ENCODE measurements at places on chromosomes 5 and 9.

DNA sequence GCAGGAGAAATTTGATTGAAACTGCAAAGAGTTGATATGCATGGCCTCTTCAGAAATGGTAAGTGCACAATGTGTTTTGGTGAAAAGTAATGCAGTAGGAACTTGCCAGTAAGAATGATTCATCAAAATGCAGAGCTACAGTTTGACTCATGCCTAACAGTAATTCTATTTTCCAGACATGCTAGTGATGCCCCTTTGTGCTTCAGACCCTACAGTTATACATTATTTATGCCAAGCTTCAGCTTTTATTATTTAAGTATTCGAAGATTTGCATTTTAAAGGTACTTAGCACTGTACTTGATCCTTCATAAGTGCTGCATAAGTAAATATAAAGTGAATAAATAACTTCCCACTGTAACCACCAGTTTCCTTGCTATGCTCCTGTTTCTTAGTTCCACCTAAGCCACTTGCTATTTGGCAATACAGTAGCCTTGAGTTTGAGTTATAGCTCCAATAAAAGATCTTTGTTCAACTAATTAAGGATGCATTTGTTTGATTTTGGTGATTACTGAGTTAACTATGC lies 3.6 kb upstream of the SPATA31E1 start:
- peak; percentile 72 for DNase-seq

DNA sequence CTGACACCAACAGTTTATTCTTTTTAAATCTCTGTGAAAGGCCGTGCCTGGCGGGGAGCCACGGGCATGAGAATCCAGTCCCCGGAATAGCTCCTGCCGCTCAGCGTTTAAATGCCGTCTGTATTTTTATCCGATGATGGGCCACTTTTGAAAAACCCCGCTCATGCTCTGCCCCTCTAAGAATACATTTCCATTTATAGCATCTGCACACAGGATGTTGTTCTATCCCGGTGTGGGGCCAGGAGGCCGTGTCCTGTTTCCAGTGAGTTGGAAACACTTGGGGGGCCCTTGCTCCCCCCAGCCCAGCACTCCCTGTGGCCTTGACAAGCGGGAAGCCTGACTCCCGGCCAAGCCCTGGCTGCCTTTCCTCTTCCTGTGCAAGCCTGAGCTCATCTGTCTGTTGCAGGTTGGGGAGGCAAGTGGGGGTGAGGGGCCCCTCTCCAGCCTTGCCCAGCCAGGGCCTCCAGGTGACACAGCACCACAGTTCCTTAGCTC lies 39.0 kb downstream of the ERGIC1 start:
- DNase-seq: no peak

GRCh38 chr5:620152-620551 lies 8.0 kb downstream of the CEP72 start:
- no peak for DNase-seq

- DNase-seq: peak; percentile 93
Observed at GRCh38 chr5:128436749-128437188, 101.3 kb downstream of the FBN2 start.

DNA sequence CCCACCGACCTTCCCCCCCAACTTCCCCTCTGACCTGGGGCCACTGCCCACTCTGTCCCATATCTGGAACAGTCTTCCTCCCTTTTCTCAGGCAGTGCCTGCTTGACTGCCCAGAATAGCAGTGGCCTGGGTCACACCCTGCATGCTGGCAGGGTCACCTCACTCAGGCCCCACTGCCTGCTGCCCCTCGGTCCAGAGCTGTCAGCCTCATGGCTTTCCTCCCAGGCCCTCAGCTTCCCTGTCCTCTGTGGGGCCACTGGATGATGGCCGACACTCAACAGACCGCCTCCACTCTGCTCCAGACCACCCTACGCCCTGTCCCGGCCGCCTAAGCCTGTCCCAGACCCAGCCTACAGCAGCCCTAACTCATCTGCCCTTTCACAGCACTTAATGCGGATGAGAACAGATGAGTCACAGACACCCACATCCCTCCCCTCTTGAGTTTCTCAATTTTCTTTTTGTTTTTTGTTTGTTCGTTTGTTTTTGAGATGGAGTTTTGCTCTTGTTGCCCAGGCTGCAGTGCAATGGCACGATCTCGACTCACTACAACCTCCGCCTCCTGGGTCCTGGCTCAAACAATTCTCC lies 5.9 kb downstream of the PNPLA7 start:
- no peak for DNase-seq

DNA sequence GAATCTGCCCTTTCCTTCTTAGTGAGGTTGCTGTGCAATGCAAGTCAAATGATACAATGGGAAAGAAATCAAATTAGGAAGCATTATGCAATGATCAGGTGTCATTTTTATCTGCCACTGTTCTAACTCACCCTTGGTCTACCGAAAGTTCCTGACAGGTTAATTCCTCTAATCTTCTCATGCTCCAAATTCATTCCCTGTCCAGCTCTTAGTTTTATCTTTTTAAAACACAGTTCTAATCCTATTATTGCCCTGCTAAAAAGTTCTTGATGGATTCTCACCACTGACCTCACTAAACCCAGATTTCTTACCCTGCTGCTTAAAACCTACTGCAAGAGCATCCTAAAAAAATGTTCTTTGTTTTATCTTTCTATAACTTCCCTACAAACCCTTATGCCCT lies 1000.9 kb downstream of the CDH18 start:
- no peak for DNase-seq

DNA sequence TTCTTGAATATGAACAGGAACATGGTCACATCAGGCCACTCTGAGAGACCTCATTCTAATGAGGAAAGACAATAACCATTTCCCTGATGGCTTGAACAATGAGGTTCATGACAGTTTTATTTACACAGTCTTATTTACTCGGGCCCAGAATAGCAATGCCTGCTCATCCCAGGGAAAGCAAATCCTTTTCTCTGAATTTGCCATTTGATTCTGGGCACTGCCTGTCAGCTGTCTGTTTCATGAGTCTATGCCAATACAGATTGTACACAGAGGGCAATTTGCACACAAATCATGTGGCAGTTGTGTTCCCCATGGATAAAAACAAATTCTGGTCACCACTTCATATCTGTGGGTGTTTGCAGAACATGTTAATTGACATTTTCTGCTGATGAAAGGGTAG lies 492.5 kb downstream of the ACTL7B start:
- no peak for DNase-seq

- DNase-seq: no peak
Observed at GRCh38 chr9:6708732-6709131, 49.0 kb upstream of the KDM4C start.

DNA sequence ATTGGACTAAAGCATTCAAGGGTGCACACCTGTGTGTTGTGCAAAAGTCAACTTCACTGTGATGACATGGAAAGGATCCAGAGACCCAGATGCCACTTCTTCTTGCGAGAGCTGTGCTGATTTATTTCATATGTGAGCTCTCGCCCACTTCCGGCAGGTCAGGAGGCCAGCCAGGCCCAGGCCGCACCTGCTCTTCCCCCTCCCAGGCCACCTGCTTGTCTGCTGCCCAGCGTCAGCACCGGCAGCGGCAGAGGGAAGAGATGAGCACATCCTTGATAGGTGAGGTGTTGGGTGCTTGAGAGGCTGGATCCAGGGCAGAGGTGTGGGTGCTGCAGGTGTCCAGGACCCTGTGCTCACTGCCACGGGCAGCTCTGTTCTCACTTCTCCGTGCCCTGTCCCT lies 242.9 kb downstream of the FANCC start:
- DNase-seq: no peak

- DNase-seq: no peak
Observed at GRCh38 chr5:86175224-86175623, 442.5 kb upstream of the COX7C start.

DNA sequence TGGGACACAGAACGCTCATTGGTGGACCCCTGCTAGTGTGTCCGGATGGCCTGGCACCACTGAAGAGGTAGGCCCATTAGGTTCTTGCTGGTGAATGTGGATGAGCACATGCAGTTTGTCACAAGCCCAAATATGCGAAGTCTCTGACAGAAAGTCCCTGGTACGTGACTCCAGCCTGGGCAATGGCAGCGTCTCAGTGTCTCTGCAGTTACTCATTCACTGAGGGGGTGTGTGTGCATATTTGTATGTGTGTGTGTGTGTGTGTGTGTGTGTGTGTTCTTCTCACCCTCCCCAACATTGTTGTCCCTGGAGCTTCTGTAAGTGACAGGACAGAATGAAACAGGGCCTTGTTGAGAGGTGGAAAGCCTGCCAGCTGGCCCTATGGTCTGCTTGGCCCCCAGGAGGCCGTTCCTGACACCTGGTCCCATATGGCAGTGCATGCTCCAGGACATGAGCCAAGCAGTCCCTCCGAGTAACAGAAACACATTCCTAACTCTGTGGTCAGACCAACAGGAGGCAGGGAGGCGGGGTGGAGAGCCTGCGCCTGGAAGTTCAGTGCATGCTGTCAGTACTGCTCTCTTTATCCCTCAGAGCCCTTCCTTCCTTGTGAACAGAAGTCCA lies 169.9 kb downstream of the SLC28A3 start:
- peak; percentile 97 for DNase-seq

- DNase-seq: no peak
Observed at GRCh38 chr5:152181461-152181860, 223.6 kb downstream of the NMUR2 start.

DNA sequence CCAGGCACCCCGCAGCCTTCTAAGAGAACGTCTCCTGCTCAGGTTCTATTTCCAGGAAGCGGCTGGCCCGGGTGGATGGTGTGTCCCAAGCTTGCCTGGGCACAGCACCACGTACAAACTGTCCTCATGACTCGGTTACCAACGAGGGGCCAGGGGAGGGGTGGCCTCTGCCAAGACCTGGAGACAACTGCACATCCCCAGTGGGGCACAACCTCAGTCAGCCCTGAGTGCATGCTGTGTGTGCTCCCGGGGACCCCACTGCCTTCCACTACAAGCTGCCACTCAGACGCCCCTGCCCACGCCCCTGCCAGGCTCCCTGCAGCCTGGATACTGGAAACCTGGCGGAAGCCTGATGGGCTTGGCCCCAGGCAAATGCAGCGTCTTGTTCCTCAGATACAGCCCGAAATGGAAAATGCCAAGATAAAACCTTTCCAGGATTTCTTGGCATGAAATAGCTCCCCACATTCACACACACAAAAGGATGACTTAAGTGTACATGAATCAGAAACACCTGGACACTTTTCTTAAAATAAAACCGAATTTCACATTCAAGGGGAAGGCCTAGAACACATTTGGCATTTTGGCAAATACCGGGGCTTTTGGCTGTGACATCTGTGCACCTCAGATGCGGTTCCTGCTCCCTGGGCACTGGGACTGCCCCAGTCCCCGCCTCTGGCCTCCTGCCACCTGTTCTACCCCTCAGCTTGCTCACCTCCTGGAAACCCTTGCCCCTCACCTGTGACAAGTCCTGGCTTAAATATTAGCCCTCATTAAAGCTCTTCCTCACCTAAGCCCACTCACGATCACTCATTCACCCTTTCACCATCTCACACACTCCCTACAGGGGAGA lies 62.5 kb downstream of the COL23A1 start:
- no peak for DNase-seq

GRCh38 chr9:69054989-69055388 lies 19.4 kb downstream of the FXN start:
- no peak for DNase-seq

GRCh38 chr5:69213513-69214215 lies 21.0 kb upstream of the CDK7 start:
- peak; percentile 57 for DNase-seq

DNA sequence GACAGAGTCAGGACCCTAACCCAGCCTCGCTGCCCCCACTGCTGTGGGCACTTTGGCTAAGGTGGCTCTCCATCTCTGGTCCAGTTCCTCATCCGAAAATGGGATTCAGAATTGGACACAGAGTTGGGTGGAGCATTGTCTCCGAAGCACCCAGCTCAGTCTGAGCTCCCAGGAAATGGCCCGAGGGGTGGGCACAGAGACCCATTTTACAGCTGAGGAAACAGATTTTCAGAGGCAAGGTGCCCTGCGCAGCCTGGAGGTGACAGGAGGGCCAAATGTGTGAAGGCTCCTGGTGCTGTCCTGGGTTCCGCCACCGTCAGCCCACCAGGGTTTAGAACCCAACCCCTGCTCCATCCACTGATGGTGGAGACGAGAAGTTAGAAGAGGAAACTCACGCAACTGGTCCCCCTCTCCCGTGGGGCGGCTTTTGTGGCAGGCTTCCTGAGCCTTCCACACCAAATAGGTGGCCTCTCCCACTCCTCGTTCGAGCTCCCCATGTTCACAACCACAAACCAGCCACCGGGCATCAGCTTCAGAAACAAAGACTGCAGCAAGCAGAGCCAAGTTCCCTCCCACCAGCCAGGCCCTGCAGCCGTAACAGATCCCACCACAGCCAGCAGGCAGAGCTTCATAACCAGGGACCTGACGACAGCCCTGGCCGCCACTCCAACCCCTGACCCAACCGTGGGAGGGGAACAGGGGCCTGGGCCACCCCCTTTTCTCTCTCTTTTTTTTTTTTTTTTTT lies 90.9 kb upstream of the LMX1B start:
- no peak for DNase-seq

Data from HFFc6 (cell line).